ENCODE measurements at places on chromosomes 2 and 18.
A peak's percentile ranks its signal among the peaks of the same experiment; 100 is the strongest.

DNA sequence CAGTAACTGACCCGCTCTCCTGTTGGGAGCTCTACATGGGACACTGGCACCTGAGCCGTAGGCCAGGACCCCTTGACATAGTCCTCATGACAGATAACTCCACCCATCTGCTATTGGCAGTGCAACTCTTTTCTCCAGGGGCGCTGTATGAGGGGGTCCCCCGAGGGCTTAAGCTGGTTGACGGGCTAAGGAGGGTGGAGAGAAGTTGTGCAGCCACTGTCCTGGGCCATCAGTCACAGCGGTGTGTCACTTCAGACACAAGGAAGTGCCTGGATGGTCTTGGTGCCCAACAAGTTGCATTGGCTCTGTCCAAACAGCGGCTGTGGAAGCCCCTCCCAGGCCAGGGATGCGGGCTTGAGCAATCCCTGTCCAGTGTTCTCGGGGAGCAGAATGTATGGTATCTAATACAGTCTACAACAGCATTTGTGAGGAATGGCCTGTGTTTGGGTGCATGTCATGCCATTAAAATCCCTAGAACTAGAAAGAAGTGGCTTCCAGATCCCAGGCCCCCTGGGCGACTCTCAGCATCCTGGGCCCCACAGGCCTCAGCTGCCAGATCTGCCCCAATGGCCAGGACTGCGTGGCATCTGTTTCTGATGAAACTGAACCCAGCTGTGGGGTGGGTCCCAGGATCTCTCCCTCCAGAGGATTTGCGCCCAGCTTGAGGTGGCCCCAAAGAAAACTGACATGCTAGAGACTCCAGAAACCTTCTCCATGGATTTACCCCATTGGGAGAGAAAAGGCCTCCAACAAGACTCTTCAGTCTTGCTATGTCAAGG, 23.3 kb downstream of the TTC32 start:
- no peak for DNase-seq

DNA sequence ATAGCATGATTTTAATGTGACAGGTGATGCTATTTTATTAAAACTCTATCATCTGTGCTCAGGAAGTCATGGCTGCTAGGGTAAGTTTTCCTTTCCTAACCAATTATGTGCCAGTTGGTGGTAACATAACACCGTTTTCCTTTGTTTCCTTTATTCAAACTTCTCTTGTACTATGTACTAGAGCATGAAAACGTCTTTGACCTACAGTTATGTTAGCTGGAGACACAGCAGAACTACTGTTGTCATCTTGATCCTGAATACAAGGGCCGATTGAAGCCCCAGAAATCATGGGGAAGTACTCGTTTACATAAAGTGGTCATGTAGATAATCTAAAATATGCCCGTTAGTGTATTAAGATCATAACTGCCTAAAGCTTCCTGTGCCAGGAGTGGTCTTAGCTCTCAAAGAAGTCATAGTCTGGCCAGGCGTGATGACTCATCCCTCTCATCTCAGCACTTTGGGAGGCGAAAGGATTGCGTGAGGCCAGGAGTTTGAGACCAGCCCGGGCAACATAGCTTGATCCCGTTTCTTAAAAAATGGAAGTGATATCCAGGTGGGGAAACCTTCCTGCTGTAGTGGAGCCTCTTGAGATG, 20.5 kb downstream of the NEDD4L start:
- DNase-seq = no peak

GRCh38 chr2:204143216-204144014, 206.9 kb downstream of the ICOS start:
- DNase-seq = no peak

- no peak for DNase-seq
These were observed 277.3 kb upstream of the FN1 start for GRCh38 chr2:215712871-215713790.

- DNase-seq = no peak
These were observed 1.4 kb downstream of the SPATS2L start for GRCh38 chr2:200307724-200308545.

DNA sequence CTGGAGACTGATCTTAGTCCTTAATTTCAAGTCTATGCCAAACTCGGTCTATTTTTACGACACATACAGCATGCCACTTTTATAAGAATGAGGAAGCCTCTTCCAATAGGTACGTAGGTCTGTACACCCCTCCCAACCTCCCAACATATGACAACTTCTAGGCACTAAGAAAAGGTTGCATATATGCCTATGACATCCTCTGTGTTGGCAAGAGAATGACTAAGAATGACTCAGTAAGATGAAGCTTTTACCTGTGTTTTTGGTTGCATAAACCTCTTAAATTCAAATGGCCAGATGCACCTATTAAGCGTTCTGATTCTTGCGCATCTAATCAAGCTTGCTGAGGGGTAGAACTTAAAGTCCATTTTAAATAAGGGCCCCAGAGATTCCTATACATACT, 586.4 kb upstream of the ZEB2 start:
- DNase-seq = no peak

DNA sequence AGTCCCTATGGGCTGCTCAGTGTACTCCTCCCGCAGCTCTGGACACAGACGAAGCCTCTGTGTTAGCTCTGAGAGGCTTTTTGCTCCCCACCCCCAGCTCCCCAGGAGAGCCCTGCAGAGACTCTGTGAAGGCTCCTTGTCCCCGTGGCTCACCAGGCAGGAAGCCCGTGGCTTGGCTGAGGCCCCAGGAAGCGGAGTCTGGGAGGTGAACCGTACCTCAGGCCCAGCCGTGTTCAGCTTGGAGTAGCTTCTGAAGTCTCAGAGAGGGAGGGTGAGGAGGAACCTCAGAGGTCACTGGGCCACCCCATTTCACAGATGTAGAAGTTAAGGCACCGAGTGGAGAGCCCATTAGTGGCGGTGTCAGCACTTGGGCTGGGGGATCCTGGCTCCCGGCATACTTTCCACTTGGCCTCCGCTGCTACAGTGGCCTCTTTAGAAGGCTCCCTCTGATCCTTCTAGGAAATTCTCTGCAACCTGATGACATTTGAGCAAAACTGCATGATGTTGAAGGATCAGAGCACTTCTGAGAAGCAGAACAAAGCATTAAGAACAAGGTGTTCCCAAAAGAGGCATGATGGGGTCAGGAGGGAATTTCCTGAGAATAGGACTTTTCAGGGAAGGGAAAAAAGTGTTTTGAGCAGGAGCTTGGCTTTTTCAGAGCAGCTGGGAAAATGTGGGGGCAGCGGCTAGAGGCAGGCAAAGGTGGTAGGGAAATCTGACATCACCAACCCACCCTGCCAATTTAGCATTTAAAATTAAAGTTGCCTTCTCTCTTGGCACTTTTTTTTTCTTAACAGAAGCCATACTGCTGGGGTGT, 79.1 kb downstream of the MCFD2 start:
- DNase-seq = peak; percentile 28

DNA sequence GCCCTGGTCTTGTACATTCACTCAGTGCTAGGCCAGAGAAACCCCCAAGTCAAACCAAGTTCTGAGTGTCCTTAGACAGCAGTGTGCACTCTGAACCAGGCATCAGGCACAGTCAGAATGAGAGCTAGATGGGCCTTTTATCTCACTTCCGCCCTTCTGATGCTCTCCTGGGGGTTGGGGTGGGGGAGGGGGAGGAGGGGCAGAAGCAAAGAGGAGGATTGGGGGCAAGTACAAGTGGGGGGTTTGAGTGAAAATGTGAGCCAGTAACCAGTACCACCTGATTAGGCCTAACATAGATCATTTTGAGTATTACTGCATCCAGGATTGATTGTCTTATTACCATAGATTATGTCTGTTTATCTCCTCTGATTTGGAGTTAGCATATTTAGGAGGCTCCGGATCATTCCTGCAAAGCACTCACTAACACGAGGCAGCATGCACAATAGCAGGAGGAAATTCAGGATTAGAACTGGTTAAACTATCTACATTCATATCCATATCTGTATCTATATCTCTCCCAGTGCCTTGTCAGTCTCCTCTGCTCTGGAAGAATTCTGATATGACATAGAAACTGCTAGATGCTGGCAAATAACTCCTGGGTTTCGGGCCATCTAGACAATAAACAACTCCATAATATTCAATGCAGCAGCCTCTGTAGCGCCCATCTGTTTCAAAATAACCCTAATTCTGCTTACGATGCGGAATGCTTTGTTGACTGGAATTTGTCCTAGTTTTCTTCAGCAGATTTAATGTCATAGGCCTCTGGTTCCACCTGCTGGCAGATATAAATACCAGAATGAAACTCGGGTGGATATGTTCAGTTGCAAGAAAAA, 149.1 kb downstream of the RHBDD1 start:
- DNase-seq = peak; percentile 31

- DNase-seq = peak; percentile 18
These were observed 31.6 kb downstream of the KCNK3 start for GRCh38 chr2:26723991-26724750.

- no peak for DNase-seq
These were observed 42.9 kb downstream of the FSHR start for GRCh38 chr2:49111456-49111855.

DNA sequence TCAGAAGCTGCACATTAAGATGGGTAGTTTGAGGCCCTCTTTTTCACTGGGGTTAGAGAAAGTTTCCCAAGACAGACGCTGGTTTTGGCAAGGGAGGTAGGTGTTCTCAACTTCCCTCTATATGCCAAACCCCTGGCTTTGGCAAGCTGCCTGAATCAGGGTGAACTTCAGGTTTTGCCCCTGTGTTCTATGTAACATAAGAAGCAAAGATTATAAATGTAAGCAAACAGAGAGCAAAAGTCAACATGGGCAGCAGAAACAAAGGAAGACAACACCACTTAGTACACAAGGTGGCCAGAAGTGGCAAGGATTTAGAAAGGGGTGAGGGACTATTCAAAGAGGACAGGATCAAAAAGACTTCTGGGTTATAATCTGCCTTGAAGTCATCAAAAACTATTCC, 70.5 kb upstream of the TFCP2L1 start:
- DNase-seq = no peak

DNA sequence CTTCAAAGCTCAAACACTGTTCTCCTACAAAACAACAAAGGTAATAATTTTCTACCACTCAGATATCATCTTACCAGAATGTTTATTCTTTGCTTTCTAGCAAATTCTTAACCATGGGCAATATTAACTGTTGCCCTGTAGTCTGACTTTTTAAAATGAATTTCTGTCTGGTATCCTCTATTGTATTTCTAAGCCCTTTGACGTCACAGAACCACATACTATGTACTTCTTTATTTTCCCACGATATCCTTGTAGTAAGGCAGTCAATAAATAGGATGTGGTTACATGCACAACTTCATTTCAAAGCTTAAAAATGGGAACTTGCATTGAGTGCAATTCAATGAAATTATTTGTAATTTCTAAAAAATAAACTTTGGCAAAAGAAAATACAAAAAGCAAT, 58.7 kb downstream of the THADA start:
- DNase-seq = no peak

- DNase-seq = no peak
These were observed 1.2 kb downstream of the ABCG8 start for GRCh38 chr2:43839776-43840564.

- DNase-seq = peak; percentile 48
These were observed 2.9 kb downstream of the CYP26B1 start for GRCh38 chr2:72144632-72145288.

GRCh38 chr18:25819746-25820363, 270.6 kb downstream of the SS18 start:
- no peak for DNase-seq

DNA sequence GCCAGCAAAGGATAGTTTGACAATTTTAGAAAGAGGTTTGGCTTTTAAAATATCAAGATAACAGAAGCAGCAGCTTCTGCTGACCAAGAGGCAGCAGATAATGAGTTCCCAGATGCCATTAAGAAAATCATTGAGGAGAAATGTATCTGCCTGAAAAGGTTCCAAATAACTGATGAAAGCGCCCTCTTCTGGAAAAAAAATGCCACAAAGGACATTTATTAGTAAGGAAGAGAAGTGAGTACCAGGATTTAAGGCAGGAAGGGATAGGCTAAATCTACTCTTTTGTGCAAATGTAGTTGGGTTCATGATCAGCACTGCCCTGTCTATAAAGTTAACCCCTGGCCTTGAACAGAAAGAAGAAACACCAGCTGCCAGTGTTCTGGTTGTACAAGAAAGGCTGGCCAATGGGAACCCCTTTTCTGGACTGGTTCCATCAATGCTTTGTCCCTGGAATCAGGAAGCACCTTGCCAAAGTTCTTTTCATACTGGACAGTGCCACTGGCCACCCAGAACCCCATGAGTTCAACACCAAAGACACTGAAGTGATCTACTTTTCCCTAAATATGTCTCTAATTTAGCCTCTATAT, 40.6 kb downstream of the DHX57 start:
- DNase-seq = no peak

- DNase-seq = no peak
These were observed 43.6 kb upstream of the MAP2 start for GRCh38 chr2:209380293-209380692.

DNA sequence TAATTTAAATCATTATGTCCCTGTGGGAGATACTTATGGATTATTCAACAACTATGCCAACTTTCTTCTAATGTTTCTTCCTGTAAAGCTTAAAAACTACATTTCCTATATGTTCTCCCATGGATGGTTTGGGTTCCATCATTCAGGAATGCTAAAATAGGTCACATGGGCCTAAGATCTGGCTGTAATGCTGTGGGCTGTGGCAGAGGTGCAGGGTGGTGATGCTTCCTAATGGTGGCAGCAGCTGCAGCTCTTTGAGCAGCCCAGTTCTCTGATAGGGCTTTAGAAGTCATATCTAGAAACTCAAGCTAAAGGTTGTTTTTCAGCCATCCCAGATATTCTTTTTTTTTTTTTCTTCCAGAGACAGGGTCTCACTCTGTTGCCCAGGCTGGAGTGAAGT, 266.1 kb downstream of the ZNF385B start:
- DNase-seq = no peak

DNA sequence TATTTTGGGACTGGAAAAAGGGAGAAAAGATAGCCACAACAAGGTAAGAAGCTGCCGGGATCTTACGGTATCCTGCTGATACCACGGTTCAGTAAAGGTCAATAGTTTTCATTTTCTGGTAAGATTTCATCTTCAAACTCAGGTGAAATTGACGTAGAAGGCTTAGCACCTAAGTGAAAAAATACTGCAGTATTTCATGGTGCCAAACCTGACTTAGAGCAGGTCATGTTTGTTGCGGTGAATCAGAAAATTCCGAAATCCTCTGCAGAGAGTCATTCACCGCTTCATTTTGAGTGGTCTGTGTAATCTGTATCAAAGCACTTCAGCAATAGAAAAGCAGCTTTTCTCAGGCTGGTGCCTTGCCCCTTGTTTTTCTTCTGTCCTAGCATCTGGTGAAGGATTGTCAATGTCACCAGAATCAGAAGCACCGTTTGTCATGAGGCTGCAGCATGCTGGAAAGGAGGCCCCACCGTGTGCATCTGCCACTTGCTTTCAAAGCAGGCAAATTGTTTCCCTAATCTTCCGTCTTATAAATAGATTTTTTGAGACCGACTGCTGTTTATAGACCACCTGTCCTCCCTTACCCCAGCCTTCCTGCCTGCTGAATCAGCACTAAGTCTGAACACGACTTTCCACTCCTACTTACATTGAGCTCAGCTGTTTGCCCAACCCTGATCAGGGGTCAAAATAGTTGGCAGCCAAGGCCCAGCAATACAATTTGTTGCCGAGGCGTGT, 156.3 kb downstream of the EML6 start:
- DNase-seq = peak; percentile 7
